Stomach (tissue), 19 donors: ENCODE measurements at places on chromosomes 7 and 10. TPM values are rescaled to one million over a fixed set of nuclear protein-coding genes. Genes with fewer than 3 reads are reported as not detected.
A peak's percentile ranks its signal among the peaks of the same experiment; 100 is the strongest.

- no peaks in the 10 kb centered on the region for H3K27me3 ChIP-seq
- H3K4me1 ChIP-seq = no peaks in the 10 kb centered on the region
- no peaks in the 10 kb centered on the region for H3K36me3 ChIP-seq
- no peak overlapping the region for H3K4me3 ChIP-seq
- no peak overlapping the region for H3K27ac ChIP-seq
Measured at GRCh38 chr10:85851325-85851724, 515.3 kb downstream of the GRID1 start.

The OR2A42 gene
- total RNA-seq = not detected

DNA sequence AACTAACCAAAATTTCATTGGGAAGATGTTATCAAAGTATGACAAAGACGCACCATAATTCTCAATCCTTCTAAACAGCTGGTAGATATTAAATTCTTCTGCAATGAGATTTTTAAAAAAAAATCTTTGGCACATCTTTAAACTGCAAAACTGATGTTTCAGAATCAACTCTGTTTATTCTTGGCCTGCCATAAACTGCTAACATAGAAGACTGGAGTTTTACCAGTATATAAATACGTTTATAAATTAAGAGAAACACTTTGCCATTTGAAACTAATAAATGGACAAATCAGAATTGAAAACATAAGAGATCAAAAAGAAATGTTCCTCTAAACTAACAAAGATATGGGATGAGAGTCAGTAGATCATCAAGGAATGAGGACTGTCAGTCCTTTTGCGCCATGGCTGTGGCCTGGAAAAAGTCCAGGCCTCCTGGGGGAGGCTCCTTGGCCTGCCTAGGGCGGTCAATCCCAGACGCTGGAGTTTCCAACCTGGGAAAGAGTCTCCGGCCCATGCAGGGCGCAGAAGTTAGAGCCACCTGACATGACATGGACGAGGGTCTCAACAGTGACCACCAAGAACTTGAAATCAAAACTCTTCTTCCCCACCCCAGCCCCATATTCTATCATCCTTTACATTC is 34.2 kb upstream of the NEBL start:
- no peak for DNase-seq
- H3K36me3 ChIP-seq = no peaks in the 10 kb centered on the region
- no peak overlapping the region for H3K27ac ChIP-seq

GRCh38 chr10:74255888-74256357 is 104.9 kb downstream of the ADK start:
- peak; percentile 7 for DNase-seq
- peaks cover 6% of the 10 kb centered on the region for H3K4me1 ChIP-seq
- no peak overlapping the region for H3K4me3 ChIP-seq
- H3K36me3 ChIP-seq = no peaks in the 10 kb centered on the region
- no peak overlapping the region for H3K27ac ChIP-seq
- no peaks in the 10 kb centered on the region for H3K27me3 ChIP-seq

The ACTA2 gene
- 662 TPM for total RNA-seq

DNA sequence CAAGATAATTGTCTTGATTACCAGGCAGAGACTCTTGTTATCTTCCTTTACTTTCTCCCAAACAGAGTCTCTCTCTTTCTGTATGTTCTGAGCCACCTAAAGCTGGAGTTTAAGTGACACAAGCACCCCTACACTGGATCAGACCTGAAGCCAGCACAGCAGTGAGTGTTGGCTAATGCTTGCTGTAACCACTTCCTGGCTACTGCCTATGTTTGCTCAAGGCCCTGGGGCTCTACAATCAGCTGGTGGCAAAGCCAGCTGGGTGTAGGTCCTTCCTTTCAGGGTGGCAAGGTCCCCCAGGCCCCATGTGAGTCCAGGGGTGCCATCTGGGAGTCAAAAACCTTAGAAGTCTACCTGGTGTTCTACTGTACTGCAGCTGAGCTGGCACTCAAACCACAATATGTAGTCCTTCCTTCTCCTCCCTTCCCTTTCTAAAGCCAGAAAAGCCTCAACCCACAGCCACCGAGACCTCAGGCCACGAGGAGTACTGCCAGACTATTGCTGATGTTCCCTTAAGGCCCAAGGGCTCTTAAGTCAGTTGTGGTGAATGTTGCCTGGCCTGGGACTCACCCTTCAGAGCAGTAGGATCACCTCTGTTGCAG is 416.3 kb downstream of the ADRA2A start:
- H3K27ac ChIP-seq = no peak overlapping the region
- H3K4me1 ChIP-seq = no peaks in the 10 kb centered on the region
- no peak for DNase-seq

The CTAGE15 gene
- total RNA-seq = 6.7 TPM

GRCh38 chr7:1404460-1404809 is 54.8 kb downstream of the MICALL2 start:
- peaks cover 100% of the 10 kb centered on the region for H3K27me3 ChIP-seq
- H3K4me1 ChIP-seq = peaks cover 4% of the 10 kb centered on the region
- H3K27ac ChIP-seq = no peak overlapping the region
- no peaks in the 10 kb centered on the region for H3K36me3 ChIP-seq
- no peak overlapping the region for H3K4me3 ChIP-seq
- DNase-seq = no peak

DNA sequence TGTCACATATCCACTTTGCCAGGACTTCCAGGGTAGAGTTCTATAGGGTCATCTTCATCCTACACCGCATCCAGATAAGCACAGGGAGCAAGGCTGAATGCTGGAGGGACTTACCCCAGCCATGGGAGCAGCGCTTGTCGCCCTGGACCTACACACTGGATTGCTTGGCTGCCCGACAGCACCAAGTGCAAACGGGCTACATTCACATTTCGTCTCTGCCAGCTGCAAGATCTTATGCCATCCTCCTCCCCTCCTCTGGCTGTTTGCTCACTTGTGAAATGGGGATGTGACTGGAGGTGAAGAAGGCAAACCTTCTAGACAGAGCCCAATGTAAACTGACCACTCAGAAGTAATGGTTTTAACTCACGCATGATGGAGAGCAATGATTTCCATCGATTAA is 1.0 kb downstream of the DDC start:
- no peak overlapping the region for H3K4me3 ChIP-seq
- H3K36me3 ChIP-seq = no peaks in the 10 kb centered on the region
- peaks cover 14% of the 10 kb centered on the region for H3K27me3 ChIP-seq
- no peak for DNase-seq
- no peaks in the 10 kb centered on the region for H3K4me1 ChIP-seq
- H3K27ac ChIP-seq = no peak overlapping the region

DNA sequence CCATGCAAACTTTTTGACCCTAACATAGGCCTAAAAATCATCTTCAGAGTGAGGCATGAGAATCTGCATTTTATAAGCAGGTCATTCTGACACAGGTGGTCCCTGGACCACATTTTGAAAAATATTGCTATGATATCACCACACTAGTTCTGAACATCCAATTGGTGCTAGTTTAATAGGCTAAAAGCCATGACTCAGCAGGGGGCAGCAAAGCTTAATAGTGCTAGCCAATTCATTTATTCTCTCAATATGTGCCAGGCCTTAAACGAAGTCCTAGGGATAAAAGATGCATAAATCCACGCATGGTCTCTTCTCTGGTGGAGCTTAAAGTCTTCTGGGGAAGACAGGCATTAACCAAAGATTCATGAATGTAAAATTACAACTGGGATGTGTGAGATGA is 10.2 kb upstream of the SLC25A28 start:
- peak; percentile 76 for DNase-seq
- H3K27ac ChIP-seq = no peak overlapping the region
- no peaks in the 10 kb centered on the region for H3K4me1 ChIP-seq

The KCNIP2 gene
- total RNA-seq = 2.4 TPM

GRCh38 chr7:41942468-41943093 is 239.7 kb upstream of the INHBA start:
- peaks cover 15% of the 10 kb centered on the region for H3K4me1 ChIP-seq
- peak overlapping the region; percentile 32 for H3K4me3 ChIP-seq
- no peak overlapping the region for H3K27ac ChIP-seq
- DNase-seq = peak; percentile 46
- H3K27me3 ChIP-seq = no peaks in the 10 kb centered on the region
- H3K36me3 ChIP-seq = no peaks in the 10 kb centered on the region

The SH2D4B gene
- not detected for total RNA-seq

GRCh38 chr7:154928136-154929005 is 74.6 kb downstream of the PAXIP1 start:
- peak; percentile 37 for DNase-seq
- peak overlapping the region; percentile 59 for H3K4me3 ChIP-seq
- peaks cover 17% of the 10 kb centered on the region for H3K4me1 ChIP-seq
- H3K27me3 ChIP-seq = no peaks in the 10 kb centered on the region
- peak overlapping the region; percentile 84 for H3K27ac ChIP-seq
- no peaks in the 10 kb centered on the region for H3K36me3 ChIP-seq

- H3K4me3 ChIP-seq = no peak overlapping the region
- DNase-seq = peak; percentile 54
- H3K27me3 ChIP-seq = no peaks in the 10 kb centered on the region
- no peak overlapping the region for H3K27ac ChIP-seq
- H3K36me3 ChIP-seq = no peaks in the 10 kb centered on the region
Measured at GRCh38 chr7:95004618-95005247, 97.3 kb downstream of the PPP1R9A start.

DNA sequence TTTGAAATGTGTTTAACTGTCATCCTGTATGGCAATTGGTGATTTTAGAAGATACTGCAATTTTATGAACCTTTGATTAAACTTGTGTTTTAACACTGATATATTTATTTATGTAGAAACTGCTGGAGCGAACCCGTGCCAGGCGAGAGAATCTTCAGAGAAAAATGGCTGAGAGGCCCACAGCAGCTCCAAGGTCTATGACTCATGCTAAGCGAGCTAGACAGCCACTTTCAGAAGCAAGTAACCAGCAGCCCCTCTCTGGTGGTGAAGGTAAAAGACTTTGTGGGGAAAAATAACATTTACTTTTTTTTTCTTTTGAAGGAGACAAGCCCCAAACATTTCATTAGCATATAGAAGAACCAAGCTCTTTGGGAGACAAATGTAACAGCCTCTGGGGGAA is 6.5 kb downstream of the ANLN start:
- H3K4me1 ChIP-seq = peaks cover 9% of the 10 kb centered on the region
- no peak overlapping the region for H3K4me3 ChIP-seq
- H3K36me3 ChIP-seq = no peaks in the 10 kb centered on the region

DNA sequence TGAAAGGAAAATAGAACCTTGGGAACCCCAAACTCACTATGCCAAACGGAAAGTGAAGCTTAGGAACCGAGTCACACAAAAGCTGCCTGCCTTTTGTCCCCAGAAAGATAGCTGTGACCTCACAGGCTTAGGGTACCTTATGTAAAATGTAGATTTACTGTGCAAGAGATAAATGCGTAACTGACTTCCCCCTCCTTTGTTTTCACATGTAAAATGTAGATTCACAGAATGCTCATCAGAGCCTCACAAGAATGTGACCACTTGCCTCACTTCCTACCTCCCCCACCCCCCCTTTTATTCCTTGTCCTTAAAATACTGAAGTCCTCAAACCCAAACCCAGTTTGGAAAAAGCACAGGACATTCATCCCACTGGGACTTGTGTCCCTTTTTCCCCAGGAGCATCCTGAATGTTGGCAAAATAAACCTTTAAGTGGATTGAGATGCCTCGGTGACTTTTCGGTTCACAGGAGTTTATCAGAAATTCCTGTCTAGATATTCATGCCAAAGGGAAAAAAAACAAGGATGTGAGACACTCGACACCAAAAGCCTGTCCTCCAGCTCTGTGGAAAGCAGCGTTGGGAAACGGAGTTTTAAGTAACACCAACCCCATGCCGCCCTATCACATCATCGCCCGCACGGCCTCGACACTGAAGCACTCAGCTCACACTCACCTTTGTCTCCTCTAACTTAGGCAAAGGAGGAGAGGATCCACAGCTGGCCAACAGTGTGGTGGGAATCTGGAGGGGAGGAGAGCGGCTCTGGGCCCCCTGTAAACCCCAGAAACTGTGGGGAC is 45.9 kb downstream of the SVIL start:
- peaks cover 72% of the 10 kb centered on the region for H3K4me1 ChIP-seq
- no peak for DNase-seq
- H3K4me3 ChIP-seq = no peak overlapping the region
